ENCODE measurements at places on chromosomes 11 and 22. TPM values are rescaled to one million over a fixed set of nuclear protein-coding genes. Genes with fewer than 3 reads are reported as not detected.

Gene OR4A16
- not detected for polyA plus RNA-seq

GRCh38 chr11:98572941-98573340 lies 447.8 kb upstream of the CNTN5 start:
- no peak for DNase-seq

- DNase-seq: no peak
These were observed 53.3 kb downstream of the NCAM1 start for GRCh38 chr11:113014262-113015097.

DNA sequence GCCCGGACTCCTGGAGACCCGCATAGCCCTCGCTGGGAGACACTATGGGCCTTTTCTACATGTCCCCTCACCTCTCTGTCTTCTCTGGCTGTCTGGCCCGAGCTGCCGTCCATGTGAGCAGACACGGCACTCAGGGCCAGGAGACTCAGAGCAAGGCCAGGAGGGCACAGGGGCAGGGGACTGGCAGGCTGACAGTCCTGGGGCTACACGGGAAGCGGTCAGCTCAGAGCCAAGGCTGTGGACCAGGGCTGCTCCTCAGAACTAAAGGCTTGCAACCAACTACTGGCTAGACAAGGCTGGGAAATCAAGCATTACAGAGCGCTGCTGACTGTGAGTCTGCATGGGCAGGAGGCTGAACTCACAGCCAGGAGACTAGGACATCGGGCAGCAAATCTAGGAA lies 56.1 kb upstream of the CDON start:
- no peak for DNase-seq
